ENCODE measurements at places on chromosomes 4 and X.

- DNase-seq: no peak
These were observed 4.3 kb downstream of the RHOH start for GRCh38 chr4:40200875-40201801.

DNA sequence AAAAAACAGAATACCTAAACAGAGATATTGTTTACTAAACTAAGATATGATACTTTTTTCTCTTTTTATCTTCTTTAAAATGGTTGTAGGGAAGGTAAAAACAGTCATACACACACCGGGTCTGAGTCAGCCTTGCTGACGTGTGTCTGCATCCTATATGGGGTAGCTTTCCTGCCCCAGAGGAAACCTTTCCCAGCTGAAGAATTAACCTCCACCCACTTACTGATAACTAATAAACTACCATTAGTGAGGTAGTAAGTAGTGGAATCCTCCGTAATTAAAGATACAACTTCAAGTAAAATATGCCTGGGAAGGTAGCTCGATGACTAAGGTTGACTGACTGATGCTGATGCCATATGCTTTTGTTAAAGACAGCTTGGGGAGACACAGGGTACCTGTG, 312.2 kb downstream of the DCTD start:
- DNase-seq: no peak

DNA sequence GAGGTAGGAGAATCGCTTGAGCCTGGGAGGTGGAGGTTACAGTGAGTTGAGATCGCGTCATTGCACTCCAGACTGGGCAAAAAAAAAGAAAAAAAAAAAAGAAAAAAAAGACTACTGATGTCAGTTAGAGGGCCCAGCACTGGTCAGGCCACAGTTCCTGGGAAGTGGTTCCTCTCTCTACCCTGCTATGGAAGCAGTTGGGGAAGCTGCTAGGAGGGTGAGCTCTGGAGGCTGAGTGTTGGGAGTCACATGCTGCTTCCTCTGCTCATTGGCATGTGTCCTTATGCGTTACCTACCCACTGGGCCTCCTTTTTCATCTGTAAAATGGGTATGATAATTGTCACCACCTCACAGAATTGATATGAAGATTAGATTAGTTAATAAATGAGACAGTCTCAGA, 50.7 kb downstream of the SEPSECS start:
- DNase-seq: no peak

DNA sequence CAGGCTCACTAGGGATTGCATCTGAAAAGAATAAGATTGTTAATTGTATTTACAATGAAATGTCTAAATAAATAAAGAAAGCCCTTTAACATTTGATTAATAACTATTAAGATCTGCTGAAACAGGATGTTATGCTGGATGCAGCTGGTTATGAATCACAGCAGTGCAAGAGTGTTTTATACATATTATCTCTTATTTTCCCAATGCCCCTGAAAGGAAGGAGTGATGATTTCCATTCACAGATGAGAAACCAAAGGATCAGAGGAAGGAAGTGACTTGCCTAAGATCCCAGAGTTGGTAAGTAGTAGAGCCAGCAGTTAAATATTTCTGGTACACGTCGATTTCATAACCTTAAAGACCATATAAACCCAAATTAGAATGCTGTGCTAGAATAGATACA, 76.3 kb upstream of the ARHGAP36 start:
- DNase-seq: no peak

- no peak for DNase-seq
These were observed 972.5 kb downstream of the CCSER1 start for GRCh38 chr4:91099666-91100065.

- DNase-seq: no peak
These were observed 173.1 kb downstream of the VSIG4 start for GRCh38 chrX:65866773-65867172.

DNA sequence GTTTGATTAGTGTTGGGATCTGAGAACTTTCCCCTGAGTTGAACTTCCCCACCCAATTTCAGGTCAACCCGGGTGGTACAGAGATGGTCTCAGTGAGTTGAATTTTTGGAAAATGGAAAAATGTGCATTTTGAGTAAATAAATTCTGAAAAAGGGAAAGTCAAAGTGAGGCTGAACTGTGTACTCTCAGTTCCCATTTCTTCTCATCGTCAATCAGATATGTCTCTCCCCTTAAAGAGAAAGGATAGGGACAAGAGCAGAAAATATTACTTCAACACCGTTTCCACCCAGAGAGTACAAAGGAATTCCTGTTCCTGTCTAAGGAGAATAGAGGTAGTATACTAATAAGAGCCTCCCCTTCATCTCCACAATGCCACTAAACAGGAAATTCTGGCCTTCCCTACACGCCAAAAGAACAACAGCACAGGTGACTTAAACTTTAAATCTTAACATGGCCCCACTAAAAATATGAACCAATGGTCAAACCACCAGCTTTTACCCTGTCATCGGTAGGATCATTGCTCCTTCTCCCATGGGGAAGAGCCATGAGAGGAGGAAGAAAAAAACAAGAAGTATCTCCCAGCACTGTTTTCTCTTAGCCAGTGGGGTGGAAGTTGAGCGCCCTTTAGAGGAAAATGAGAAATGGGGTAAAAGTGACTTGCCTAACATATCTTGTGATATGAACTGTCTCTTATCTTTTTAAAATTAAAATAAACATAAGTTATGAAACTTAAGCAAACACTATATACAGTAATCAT, 30.3 kb downstream of the BMP3 start:
- no peak for DNase-seq

DNA sequence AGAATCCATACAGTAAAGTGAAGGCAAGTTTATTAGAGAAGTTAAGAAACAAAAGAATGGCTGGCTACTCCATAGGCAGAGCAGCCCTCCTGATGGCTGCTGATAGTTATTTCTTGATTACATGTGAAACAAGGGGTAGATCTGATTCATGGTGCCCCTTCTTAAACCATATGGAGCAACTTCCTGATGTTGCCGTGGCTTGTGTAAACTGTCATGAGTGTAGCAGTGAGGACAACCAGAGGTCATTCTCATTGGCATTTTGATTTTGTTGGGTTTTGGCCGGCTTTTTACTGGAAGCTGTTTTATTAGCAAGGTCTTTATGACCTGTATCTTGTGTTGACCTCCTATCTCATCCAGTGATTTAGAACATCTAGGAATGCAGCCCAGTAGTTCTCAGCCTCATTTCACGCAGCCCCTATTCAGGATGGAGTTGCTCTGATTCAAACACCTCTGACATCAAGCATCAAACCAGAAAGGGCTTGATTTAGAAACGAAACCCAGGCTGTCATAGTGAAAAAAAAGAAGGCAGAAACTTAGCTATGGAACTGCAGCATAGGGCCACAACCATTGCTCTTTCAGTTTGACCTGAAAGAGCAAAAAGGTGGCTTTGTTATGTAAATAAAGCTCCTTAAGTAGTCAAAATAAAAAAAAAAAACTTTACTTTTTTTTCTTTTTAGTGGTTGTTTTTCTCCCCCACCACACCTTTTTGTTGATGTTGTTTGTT, 37.8 kb downstream of the SPCS3 start:
- no peak for DNase-seq

DNA sequence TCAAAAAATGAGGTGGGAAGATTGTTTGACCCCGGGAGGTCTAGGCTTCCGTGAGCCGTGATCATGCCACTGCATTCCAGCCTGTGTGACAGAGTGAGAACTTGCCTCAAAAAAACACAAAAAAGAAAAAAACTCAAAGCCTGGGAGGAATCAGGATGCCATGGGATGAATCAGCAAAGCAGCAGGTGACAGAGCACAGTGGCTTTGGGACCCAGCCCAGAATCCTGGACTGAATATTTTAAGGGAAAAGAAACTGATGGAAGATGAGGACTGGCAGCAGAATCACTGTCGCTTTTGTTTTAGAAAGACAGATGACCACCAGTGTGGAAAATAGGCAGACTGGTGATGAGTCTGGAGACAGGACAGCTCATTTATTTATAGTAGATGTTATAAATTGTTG, 16.6 kb downstream of the S100G start:
- no peak for DNase-seq

GRCh38 chr4:96833831-96834230, 993.9 kb downstream of the PDHA2 start:
- DNase-seq: no peak

DNA sequence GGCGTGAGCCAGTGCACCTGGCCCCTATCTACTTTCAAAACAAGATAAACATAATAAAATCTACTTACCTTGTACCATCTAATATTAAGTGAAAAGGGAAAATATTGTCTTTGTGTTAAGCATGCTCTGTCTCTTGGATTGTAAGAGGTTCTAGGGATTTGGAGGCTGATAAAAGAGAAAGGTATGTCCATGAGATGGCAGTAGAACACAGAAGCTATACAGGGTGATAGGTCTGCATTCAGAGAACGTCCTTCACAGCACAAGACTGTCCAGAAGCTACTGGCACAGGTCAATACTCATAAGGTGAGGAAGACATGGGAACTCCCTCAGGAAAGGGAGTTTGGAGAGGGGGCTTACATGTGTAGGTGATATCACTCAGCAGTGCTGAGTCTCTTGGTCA, 135.5 kb downstream of the TMEM47 start:
- no peak for DNase-seq

DNA sequence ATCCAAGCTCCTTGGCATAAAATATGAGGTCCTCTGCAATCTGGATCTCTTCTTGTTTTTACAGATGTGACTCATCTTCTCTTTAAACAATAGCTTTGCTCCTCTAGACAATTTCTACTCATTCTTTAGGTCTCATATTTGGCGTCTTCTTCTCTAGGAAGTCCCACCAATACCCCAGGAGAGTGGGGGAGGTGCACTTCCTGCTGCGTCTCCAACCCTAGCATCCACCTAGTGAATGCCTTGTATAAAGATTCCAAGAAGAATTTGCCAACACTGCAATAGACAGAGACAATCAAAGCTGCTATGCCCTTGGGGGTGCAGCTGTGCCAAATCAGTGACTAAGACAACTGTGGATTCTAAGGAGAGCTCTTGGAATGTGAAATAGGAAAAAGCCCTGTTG, 45.7 kb upstream of the SLC10A7 start:
- no peak for DNase-seq

GRCh38 chr4:107261241-107261874, 225.2 kb upstream of the DKK2 start:
- no peak for DNase-seq

DNA sequence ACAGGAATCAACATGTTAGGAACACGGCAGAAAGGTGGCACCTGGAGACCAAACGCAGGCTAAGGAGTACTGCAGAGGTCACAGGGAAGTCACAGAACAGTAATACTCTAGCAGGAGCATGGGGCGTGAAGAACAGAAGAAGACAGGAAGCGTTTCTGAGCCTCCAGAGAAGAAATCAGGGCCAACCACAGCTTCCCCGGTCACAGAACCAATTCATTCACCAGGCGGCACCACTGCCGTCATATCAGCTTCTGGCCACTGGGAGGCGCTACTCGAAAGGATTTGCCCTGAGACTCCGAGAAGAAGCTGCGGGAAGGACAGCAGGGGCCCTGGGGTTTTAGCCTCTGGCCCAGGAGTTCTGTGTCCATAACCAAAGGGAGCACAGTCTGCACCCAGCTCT, 78.0 kb upstream of the DRD5 start:
- peak; percentile 40 for DNase-seq

GRCh38 chr4:3745886-3746656, 20.1 kb upstream of the ADRA2C start:
- DNase-seq: no peak

- DNase-seq: no peak
These were observed 254.4 kb upstream of the BOD1L1 start for GRCh38 chr4:13881892-13882291.

DNA sequence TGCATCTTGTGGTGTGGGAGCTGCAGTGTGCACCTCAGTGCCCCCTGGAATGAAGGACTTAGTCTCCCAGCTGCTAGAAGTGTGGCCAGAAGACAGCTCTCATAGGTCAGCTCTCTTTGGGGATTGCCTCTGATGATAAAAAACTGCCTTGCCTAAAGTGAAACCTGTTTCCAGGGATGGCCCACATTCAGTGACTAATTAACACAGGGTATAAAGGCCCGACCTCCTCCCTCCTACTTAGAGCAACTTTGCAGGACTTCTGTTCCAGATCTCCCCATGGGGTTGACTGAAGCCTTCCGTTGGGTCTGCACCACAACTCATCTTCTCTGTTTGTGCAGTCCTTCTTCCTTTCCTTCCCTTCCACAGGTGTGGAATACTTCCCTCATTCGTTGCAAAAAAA, 53.2 kb downstream of the SPINK2 start:
- no peak for DNase-seq

GRCh38 chr4:2733001-2733843, 22.9 kb downstream of the TNIP2 start:
- no peak for DNase-seq

- no peak for DNase-seq
These were observed 32.1 kb downstream of the FBXW7 start for GRCh38 chr4:152503653-152504290.

DNA sequence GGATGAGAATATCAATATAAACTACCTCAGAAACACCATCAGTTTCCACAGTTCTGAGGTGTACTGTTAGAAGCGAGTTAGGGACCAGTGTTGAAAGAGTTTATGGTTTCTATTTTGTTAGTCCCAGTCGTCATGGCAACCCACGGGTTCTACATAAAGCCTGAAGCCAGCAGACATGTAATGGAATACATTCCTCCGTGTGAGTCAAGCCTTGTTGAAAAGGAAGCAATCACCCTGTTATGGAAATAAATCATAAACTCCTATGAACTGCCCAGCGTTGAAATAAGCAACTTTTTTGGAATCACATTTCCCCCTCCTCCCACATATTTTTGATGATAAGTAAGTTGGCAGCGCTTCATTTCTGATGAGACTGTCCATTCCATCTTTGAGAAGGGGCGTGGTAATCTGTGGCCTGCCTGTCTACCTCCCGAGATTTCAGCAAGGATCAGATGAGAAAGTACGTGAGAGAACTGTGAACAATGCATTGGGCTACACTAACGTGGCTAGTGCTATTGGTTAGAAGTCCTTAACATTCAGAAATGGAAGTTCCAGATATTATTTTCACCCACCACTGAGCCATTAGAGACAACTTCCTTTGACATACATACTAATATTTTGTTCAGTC, 40.4 kb upstream of the PDHA1 start:
- DNase-seq: peak; percentile 61

DNA sequence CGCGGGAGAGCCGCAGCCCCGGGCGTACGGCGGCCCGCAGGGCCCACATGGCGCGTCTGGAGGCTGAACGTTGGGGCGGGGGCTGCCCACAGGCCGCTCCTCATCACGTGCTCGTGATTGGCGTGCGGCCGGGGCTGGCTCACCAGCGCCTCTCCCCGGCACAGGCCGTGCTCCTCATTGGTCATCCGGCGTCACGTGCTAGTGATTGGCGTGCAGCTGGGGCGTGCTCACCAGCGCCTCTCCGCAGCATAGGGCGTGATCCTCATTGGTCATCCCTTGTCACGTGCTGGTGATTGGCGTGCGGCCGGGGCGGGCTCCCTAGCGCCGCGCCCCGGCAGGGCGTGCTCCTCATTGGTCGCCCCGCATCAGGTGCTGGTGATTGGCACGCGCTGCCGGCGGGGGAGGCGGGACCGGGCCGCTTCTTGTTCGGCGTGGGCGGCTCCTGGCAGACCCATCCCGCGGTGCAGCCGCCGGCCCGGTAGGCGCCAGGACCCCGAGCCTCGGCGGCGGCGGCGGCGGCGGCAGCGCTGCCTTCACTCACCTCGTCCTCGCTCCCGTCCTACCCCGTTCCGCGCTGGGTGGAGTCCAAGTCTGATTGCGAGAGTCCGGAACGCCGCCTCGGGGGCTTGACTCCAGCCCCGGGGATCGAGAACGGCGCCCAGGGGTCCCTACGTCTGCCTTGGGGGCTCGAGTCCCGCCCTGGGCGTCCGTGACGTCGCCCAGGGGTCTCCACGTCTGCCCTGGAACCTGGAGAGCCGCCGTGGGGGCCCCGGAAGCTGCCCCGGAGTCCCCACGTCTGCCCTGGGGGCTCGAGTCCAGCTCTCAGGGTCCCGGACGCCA, at the start of gene GTPBP6:
Gene GTPBP6, minus strand, starts transcription at position 58 of the 840 bp plus-strand sequence. Its CDS starts 9 bp downstream, at position 49.
- peak; percentile 99 for DNase-seq
